ENCODE measurements at places on chromosomes 1 and 21. TPM values are rescaled to one million over a fixed set of nuclear protein-coding genes. Genes with fewer than 3 reads are reported as not detected.

Gene THEM5
- total RNA-seq: not detected

Gene FAM151A
- total RNA-seq: not detected

Gene TSACC
- total RNA-seq: not detected

DNA sequence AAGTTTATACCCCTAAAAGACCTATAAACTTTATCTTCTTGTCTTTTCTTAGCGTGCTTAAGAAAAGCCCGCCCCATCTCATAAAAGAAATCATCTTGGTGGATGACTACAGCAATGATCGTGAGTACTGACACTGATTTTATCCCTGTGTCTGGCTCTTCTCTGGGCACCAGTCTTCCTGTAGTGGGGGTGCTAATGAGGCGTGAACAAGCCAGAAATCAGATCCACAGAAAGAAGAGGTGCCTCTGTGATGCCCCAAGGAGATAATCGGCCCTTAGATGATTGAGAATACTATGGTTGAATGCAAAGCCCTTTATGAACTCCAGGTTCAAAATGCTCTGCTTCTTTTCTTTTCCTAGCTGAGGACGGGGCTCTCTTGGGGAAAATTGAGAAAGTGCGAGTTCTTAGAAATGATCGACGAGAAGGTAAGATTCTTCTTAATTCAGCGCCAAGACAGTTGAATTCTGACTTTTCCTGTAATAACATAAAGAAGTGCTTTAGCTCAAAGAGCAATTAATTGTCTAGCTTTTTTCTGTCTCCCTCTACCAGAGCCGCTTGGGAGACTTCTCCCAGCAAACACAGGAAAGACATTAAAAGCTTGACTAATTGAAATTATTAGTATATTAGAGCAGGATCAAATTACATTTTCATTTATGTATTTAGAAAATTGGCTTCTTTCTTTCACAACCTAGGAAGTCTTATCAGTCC lies 169.4 kb downstream of the GALNT2 start:
- H3K4me1 ChIP-seq: peaks cover 21% of the 10 kb centered on the region
- DNase-seq: no peak
- H3K27me3 ChIP-seq: no peaks in the 10 kb centered on the region
- no peak overlapping the region for H3K27ac ChIP-seq
- peaks cover 40% of the 10 kb centered on the region for H3K36me3 ChIP-seq

DNA sequence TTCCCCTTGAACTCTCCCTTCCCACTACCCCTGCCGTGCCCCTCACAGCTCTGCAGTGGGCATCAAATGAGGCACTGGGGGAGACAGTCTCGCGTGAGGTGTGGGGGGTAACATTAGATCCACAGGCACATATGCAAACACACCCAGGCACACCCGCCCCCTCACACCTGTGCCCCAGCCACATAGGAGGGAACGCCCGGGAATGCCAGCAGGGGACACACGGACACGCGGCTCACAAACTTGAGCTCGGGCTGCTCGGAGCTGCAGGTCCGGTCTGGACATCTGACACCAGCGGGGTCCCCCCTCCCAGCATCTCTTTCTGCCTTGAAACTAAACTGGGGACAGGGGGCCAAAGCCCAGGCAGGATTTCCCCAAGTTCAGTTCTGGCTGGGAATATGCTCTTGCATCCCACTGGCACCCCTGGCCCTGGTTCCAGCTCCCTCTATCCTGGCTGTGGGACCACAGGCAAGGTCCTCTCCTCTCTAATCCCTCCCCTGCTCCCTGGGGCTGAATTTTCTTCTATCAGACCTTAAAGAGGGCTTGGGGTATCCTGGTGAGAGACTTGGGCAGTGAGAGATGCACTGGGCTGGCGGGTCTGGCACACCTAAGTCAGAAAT lies 30.6 kb downstream of the CDCP2 start:
- no peaks in the 10 kb centered on the region for H3K36me3 ChIP-seq
- no peaks in the 10 kb centered on the region for H3K27me3 ChIP-seq
- H3K4me1 ChIP-seq: peaks cover 8% of the 10 kb centered on the region
- H3K4me3 ChIP-seq: no peak overlapping the region
- DNase-seq: no peak

- peaks cover 14% of the 10 kb centered on the region for H3K4me1 ChIP-seq
- H3K27ac ChIP-seq: no peak overlapping the region
- DNase-seq: no peak
- peaks cover 2% of the 10 kb centered on the region for H3K36me3 ChIP-seq
Observed at GRCh38 chr1:89990976-89991831, 3.7 kb upstream of the ZNF326 start.

GRCh38 chr1:204885790-204886189 lies 15.1 kb downstream of the NFASC start:
- no peak overlapping the region for H3K4me3 ChIP-seq
- peaks cover 7% of the 10 kb centered on the region for H3K27me3 ChIP-seq
- H3K27ac ChIP-seq: no peak overlapping the region
- no peaks in the 10 kb centered on the region for H3K4me1 ChIP-seq
- no peak for DNase-seq

DNA sequence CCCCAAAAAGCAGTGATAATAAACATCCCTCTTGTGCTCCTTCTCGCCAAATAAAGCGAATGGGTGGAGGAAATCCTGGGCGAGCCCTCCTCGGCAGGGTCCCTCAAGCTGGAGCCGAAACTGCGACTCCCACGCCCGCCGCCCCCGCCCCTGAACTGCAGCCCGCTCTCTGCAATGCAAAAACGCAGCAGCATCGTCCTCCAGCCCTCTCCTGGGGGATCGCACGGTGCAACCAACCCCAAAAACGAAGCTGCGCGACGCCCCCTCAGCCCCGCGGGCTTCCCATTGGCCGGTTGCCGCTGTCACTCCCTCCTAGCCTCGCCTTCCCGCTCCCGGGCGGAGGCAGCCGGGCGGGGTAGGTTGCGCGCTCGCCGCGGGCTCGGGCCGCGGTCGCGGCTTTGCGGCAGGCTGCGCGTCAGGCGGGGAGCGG lies at the start of gene TMCC2:
TMCC2 (plus strand) TSS at position 363 of the 430 bp plus-strand sequence. CDS start 619 bp downstream, outside the sequence.
- peaks cover 25% of the 10 kb centered on the region for H3K4me1 ChIP-seq
- peak within 1 kb of the TSS; percentile 96 for H3K4me3 ChIP-seq
- peaks cover 16% of the 10 kb centered on the region for H3K27me3 ChIP-seq
- H3K36me3 ChIP-seq: peaks cover 36% of the 10 kb centered on the region
- peak within 1 kb of the TSS; percentile 93 for H3K27ac ChIP-seq

All from activated naive CD4-positive, alpha-beta T cell treated with anti-CD3 and anti-CD28 coated beads for 36 hours (primary cell).